ENCODE measurements at places on chromosomes 4 and X.
A peak's percentile ranks its signal among the peaks of the same experiment; 100 is the strongest.

DNA sequence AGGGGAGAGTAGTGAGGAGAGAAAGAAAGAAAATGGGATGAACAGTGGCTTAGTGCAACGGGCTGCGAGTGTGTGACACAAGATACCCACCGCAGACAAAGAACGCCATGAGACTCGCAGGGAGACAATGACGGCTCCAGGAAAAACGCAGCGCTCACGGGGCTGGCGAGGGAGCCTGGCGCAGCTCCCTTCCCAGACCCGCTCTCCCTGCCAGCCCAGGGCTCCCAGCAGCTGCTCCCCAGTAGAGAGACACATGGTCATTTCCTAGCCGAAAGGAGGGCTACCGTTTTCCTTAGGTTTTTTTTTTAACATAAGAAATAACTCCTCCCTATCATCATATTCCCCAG lies 149.5 kb downstream of the MAML3 start:
- DNase-seq = peak; percentile 85

GRCh38 chrX:43314525-43314924 lies 341.6 kb upstream of the MAOA start:
- DNase-seq = no peak

- no peak for DNase-seq
Observed at GRCh38 chrX:23841847-23842522, 59.0 kb downstream of the SAT1 start.

DNA sequence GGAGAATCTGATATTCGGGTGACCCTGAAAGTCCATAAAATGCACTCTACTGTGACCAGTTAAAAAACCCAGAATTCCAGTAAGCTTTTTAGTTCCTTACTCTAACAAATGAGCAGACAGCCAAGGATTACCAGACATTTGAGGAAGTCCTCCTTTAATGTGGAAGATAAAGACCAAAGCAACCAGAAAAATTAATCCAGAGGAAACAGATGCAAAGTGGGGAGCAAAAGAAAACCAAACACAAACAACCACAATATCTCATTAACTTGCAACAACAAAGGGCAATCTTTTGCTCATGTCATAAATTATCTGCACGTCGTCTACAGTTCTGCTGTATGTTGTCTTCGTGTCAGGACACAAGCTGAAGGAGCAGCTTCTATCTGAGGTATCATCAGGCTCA lies 164.4 kb downstream of the PJA1 start:
- DNase-seq = no peak

DNA sequence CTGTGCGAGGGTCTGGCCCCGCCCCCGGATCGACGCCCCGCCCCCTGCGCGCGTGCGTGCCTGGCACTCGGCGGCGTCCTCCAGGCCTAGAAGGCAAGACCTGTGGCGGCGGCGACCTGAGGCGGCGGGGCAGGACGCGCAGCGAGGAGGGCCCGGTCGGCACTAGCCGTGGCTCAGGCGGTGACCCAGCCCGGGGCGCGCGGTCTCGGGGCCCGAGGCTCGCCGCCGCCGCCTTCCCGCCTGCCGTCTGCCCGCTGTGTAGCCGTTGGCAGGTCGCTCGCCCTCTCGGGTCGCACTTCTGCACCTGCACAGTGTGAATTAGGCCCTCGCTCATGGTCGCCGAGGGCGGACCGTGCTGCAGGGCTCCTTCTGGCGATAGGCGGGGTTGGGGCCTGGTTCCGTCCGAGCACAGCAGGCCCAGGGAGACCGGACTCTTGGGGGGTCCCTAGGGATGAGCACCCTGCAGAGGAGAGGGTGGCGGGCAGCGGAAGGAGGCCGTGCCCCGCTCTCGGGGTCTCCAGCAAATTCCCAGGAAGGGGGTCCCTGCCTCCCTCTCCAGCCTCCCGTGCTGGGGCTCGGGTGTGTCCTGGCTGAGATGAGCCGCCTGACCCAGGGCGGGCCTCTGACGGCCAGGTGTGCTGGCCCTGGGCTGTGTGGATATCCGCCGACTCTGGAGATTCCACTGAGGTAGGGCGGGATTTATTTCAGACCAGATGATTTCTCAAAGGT lies 557 bp upstream of the FAM53A start:
- DNase-seq = no peak

GRCh38 chr4:44086753-44087152 lies 361.9 kb downstream of the KCTD8 start:
- DNase-seq = no peak

DNA sequence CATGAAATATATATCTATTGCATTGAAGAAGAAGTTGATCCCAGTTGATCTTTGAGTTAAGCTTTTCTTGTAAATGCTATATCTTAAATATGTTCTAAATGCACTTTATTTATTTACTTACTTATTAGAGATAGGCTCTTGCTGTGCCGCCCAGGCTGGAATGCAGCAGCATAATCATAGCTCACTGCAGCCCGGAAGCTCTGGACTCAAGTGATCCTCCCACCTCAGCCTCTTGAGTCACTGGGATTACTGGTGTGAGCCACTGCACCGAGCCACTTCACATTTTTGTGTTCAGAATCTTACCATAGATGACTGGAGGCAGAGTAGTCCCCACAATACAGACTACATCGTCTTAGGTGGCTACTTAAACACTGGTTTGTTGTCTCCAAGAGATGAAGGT lies 324.3 kb upstream of the SLIT2 start:
- DNase-seq = no peak

All from GM03348 (cell line).